ENCODE measurements at places on chromosomes 7 and 10.

GRCh38 chr7:125427676-125428075, 498.1 kb upstream of the POT1 start:
- DNase-seq: no peak

DNA sequence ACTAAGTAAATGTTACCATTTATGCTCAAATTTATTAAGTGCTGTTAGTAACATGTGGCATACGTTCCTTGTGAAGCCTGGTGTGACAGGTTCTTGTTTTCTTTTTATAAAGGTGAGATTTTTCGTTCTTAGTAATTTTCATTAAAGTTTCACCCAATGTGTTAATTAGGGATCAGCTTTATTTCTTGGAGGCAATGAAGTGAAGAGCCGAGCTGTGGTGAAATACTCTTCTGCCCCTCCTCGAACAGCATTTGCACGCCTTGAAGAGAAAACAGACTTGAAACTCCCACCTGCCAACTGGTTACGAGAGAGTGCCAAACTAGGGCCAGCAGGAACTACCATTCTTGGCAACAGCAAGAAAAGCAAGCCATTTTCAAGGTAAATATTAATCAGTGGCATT, 1.5 kb downstream of the EDRF1 start:
- no peak for DNase-seq

- no peak for DNase-seq
These were observed 110.7 kb downstream of the AKR1D1 start for GRCh38 chr7:138186951-138187351.

GRCh38 chr7:148318102-148318811, 272.3 kb upstream of the C7orf33 start:
- DNase-seq: no peak

DNA sequence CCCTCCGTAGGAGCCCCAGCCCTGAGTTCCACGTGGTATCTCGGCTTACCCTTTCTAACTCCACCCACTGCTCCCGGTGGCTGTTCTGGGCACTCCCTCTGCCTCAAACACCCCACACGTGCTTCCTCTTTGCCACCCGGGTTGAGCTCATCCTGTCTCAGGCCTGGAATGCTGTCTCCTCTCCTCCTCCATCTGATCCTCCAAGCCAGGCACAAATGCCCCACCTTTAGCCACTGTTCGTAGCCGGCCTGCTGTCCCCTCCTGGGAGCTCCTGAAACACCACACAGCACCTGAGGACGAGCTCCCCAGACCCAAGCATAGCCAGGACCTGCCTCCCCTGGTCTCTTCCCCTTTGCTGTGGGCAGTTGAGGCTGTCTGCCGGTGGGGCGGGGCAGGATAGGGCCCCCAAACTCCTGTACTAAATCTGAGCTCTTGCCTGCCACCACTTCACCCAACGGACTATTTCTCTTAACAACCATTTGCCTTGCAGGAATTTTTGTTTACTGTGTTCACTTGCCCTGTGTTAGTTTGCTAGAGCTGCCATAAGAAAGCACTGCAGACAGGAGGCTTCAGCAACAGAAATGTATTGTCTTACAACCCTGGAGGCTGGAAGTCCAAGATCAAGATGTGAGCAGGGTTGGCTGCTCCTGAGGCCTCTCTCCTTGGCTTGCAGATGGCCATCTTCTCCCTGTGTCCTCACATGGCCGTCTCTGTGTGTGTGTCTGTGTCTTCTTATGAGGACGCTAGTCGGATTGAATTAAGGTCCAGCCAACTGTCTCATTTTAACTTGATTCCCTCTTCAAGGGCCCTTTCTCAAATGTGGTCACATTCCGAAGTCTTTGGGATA, 58.3 kb upstream of the SHH start:
- no peak for DNase-seq

- no peak for DNase-seq
These were observed 7.1 kb upstream of the MGMT start for GRCh38 chr10:129459762-129460539.

DNA sequence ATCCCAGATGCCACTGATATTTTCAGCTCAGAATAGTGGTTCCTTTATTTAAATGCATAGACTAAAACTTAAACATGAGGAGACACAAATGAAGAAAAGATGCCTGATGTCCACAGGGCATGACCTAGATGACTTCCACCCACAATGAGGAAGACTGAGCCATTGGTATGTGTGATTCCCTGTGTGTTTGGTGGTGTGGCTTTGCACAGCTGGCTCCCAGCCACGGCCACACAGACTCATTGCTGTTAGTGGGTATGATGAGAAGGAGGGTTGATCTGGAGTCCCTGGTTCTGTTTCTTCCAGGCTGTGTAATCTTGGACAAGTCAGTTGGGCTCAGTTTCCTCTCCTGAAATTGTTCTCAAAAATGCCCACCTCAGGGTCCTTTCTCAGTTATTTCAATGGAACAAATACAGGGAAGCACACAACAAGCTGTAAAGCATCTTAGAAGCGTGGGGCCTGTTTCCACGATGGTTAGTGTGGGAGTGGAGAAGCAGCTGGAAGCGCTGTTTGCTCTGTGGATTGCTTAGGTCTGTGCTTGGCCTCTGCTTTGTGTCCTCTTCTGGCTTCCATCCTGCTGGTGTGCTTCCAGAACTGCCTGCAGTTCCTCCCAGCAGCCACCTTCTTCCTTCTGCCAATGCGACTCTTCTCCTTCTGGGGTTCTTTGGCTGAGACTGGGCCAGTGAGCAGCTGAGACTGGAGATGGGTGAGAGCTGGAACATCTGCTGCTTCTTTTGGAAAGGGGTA, 303.7 kb downstream of the BMPER start:
- DNase-seq: no peak

DNA sequence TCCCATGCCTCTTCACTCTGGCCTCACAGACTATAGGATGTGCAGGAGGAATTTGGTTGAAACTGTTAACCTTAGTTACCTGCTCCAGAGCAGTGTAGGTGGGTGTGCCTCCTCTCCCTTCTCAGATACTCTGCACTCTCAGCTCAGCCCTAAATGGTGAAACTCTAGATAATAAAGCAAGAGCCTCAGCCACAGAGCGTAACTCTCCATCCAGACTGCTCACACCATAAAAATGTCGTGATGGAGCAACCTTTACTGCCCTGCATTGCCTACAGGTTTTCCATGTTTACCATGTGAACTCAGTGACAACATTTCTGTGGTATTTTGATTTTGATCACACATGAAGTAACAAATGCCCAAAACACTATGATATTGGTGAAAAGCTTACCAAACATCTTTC, 227.7 kb downstream of the CREB5 start:
- no peak for DNase-seq

GRCh38 chr10:102020938-102021337, 35.0 kb downstream of the ARMH3 start:
- no peak for DNase-seq

GRCh38 chr10:131480066-131480465, 168.5 kb upstream of the TCERG1L start:
- DNase-seq: no peak

DNA sequence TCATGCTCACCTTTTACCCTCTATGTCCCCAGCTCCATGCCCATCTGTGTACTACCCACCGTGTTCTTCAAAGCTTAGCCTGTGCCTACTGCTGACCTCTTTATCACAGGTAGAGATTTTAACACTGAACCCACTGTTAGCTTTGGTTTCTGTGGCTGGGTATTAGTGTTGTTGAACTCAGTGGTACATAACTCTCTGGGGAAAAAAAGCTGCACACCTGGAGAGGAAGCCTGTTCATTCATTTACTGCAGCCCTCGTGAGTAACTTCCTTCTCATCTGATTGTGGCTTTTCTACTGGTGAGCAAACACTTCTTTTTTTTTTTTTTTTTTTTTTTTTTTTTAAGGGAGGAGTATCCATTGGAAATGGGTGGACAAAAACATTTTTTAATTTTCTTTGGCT, 326.3 kb downstream of the CCSER2 start:
- no peak for DNase-seq

DNA sequence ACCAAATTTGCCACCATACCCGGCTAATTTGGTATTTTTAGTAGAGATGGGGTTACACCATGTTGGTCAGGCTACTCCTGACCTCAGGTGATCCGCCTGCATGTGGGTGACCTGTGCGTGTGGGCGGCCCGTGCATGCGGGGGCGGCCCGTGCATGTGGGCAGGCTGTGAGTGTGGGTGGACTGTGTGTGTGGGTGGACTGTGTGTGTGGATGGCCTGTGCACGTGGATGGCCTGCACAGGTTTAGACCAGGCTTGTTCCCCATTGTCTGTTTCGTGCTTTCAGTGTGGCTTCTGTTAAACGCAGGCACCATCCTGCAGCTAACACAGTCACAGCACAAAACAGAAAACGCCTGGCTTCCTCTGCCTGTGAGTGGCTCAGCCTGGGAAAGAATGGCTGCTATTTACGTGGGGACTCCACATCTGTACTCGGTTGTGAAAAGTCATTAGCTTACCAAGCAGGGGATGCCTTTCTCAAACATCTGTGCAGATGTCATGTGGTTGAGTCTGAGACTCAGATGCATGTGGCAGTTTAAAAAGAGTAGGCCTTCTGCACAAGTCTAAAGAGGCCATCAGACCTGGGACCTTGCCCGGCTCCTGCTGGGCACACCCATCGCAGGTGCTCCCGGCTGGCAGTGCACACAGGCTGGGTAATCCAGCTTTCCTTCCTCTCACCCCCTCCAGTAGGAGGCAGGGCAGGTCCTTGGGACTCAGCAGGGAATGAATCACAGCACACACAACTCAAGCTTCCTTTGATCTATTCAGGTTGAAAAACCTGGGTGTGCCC, 91.6 kb downstream of the COBL start:
- DNase-seq: no peak

DNA sequence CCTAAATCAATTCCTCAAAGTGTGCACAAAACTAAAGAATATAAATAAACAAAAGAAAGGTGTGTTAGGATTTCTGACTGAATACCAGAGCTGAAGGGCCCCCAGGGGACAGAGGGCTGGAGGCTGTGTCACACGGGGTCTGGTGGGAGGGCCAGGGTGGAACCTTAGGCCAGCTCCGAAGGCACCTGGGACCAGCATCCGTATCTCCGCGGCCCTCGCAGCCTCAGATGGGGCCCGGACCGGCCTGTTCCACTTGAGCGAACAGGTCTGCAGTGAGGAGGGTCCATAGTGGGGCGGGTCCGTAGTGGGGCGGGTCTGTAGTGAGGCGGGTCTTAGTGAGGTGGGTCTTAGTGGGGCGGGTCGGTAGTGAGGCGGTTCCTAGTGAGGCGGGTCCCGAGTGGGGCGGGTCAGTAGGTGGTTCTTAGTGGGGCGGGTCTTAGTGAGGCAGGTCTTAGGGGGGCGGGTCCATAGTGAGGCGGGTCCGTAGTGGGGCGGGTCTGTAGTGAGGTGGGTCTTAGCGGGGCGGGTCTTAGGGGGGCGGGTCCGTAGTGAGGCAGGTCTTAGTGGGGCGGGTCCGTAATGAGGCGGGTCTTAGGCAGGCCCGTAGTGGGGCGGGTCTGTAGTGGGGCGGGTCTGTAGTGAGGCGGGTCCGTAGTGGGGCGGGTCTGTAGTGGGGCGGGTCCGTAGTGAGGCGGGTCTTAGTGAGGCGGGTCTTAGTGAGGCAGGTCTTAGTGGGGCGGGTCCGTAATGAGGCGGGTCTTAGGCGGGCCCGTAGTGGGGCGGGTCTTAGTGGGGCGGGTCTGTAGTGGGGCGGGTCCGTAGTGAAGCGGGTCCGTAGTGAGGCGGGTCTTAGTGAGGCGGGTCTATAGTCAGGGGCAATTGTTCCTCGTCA, 15.1 kb downstream of the GPR146 start:
- no peak for DNase-seq

- no peak for DNase-seq
These were observed 83.5 kb downstream of the GNAT3 start for GRCh38 chr7:80428161-80429054.

GRCh38 chr7:549066-549890, 29.6 kb upstream of the PDGFA start:
- DNase-seq: no peak

DNA sequence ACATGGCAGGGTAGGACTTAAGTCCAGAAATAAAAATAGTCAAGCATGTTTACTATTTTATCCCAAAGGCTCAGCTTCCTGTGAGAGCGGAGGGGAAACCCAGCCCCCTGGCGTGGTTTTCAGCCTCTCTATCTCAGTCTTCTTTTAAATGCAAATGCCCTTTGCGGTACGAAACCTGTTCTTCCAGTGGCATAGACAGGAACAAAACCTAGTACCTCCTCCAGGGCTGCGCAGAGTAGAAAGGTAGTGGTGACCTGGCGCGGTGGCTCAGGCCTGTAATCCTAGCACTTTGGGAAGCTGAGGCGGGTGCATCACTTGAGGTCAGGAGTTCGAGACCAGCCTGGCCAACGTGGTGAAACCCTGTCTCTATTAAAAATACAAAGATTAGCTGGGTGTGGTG, 181.3 kb upstream of the FOXK1 start:
- no peak for DNase-seq

DNA sequence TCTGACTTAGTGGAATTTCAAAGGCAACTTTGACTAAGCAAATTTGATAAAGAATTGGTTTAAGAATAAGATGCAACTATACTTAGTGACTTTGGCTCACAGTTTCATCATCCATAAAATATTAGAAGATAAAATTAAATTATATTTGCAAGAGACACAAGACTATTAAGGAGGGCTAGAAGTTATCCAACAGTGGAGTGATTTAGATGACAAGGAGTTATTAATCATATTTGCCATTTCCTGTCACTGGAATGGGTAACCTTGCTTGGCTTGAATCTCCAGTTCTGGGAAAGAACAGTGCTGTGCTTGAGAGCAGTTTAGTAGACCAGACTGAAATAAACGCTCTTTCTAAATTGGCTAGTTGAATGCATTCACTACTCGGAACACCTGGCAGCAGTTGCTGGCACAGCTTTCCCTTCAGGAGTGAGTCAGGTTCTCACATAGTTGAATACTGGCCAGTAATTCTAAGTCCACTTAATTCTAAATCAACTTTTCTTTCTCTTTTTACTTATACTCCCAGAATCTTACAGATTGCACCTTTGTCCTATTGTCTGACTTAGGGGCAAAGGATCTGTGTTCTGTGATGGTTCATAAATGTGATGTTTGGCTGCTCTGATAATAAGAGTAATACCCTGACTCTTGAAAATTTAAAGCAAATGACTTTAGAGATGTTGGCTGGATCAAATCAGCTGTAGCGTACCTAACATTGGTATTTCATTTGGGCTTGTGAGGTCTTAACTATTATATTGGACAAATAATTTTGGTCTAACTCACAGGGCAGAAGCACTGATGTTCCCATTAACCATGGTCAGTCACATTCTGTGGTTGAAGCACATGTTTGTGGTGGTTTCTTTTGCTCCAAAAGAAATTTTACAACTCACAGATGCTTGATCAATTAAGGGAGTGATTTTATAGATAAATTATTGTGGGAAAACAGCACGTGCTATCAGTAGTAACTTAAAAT, 16.6 kb downstream of the STMP1 start:
- no peak for DNase-seq

DNA sequence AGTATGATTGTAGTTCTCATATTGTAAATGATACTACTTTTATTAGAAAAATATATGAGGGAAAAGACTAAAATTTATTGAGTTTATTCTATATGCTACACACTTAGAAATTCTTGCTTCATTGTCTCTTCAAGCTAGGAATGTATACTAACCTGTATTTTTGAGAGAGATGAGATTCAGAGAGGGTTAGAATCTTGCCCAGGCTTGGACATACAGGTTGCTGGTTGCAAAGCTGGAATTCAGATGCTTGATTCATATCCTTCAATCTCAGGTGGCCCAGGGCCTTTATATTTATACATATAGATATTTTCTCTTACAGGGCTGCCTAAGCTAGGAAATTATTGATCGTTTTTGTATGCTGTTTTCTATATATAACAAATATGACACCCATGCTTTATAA, 324.2 kb downstream of the CDK14 start:
- no peak for DNase-seq
